ELR (cell line): ENCODE measurements at places on chromosomes 12 and 14.

DNA sequence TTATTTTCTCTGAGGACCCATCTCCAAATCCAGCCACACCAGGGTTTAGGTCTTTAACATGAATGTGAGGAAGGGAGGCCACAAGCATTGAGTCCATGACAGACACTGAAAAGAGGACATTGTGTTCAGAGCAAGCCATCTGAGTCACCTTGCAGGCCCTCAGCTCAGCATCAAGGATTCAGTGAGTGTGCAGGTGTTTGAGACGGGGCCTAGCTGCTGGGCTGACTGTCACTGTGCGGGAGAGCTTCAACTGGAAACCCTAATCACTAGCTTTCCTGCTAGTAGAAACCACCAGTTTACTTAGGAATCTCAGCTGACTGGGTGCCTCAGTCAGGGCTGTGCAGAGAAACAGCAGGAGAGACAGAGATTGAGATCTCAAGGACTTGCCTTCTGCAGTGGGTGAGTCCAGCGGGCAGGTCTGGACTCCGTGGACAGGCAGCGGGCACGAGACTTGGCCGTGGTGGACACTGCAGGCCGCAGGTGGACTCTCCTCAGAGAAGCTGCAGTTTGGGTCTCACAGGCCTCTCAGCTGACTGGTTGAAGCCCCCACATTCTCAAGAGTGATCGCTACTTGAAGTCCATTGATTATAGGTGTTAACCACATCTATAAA lies 86.1 kb upstream of the DYNC1H1 start:
- no peak for DNase-seq

DNA sequence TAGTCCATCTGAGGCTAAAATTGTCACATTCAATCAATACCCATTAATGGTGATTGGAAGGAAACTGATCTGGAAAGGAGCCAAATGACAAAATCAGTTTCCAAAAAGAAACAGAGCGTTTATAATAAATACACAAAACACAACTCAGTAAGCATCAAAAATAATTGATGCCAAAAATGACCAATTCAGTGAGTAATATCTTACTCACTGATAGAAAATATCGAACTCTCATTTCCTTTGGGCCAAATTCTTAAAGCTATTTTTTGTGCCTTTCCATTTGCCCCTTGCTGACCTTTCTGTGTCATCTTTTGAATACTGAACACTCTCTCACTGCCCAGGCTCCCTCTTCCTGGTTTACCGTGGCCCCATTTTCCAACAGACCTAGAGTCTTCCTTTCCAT lies 22.5 kb upstream of the ATP2B1 start:
- peak; percentile 87 for DNase-seq

GRCh38 chr12:95736631-95737030 lies 53.9 kb downstream of the NTN4 start:
- no peak for DNase-seq

DNA sequence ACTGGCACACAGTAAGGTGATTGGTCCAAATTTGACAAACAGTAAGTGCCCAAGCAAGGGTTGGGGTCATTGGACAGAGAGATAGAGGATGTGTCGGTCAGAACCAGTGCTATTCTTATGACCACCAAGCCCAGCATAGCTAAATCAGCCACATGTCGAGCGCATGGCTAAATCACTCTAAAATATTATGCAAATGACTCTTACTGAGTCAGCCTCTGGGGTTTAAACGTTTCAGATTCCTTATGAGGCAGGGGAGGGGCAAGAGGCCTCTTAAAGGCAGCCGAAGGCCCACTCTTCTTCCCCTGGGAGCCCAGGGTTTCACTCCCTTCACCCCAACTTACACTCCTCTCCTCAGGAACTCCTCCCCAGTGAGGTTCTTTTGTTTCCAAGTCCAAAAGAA lies 603 bp upstream of the ENDOU start:
- peak; percentile 90 for DNase-seq

DNA sequence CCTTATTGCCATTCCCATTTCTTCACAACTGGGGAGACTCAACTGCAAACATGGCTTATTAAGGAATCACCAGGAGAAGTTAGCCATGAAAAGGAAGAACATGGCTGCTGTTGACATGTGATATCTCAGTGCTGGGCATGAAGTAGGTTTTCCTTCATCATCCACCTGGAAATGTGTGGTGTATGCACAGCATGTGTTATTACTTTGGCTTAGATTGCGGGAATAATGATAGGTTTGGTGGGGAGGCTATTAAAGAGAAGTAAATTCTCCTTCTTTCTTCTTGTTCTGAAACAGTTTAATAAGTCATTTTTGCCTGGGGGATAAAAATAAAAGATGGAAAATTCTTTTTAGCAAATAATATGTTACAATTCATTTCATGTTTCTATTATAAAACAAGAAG lies 23.7 kb upstream of the CLEC14A start:
- no peak for DNase-seq

DNA sequence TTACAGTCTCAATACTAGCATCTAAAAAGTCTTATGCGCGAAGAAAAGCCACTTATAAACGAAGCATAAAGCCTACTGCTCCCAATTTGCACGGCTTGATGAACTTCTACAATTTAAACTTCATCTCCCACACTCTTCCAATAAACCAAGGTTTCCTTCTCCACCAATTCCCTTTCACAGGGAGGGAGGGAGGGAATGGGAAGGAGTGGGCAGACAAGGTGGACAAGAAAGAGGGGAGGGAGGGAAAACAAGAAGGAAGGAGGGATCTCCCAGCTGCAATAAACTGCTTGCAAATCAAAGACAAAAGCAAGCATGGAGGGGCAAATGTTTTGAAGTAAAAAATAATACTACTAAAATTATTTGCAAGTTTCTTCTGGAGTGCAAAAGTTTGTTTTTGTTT lies 64.5 kb downstream of the MED13L start:
- DNase-seq, result no peak

GRCh38 chr12:109497675-109498074 lies 20.2 kb downstream of the UBE3B start:
- peak; percentile 38 for DNase-seq

GRCh38 chr12:105343836-105344235 lies 13.3 kb downstream of the C12orf75 start:
- no peak for DNase-seq

GRCh38 chr14:77204459-77204771 lies 22.8 kb downstream of the TMEM63C start:
- no peak for DNase-seq

DNA sequence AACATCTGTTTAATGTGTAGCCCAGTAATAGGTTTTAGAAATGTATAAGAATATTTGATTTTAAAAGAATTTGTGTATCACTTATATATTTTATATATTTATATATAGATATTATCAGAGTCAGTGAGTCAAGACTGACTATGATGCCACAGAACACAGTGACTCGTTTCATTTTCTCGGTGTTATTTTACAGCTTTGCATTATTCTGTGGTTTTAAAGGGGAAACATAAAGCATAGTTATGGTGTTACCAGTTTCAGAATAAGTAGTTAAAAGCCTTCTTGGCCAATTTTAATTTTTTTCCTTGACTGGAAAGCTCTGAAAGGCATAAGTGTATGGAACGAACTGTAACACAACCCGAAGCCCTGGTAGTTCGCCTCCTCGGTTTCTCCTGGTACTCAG lies 91.0 kb downstream of the GRIP1 start:
- peak; percentile 49 for DNase-seq

DNA sequence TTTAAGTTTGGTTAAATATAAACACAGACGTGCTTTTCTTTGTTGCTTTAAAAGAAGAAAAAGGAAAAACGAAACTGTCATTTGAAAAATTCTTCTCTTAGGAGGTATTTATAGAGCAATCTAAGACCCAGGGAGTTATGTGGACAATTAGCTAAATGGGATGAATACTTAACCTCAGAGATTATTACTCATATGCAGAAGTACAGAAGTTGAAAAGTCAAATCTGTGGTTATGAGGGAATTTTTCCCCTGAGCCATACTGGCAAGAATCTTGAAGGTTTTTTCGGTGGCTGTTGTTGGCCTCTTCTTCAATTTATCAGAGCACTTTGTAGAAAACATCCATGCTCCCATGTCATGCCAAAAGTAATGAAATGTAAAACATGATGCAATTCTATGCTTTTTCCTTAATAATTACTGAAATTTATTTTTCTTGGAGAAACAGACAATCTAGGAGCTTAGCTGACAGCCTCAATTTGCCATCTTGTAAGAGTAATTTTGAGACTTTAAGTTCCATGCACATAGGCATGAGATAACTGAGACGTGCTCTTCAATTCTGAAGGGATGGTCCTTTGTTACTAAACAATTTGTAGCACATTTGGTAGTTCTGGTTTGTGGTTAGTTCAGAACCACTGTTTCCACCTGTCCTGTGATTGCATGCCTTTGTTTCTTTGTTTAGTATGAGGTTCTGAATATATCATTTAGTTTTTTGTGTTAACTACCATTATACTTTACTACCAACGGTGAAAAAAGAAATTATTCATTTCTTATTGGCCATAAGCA lies 126.6 kb downstream of the BCAT1 start:
- peak; percentile 78 for DNase-seq

DNA sequence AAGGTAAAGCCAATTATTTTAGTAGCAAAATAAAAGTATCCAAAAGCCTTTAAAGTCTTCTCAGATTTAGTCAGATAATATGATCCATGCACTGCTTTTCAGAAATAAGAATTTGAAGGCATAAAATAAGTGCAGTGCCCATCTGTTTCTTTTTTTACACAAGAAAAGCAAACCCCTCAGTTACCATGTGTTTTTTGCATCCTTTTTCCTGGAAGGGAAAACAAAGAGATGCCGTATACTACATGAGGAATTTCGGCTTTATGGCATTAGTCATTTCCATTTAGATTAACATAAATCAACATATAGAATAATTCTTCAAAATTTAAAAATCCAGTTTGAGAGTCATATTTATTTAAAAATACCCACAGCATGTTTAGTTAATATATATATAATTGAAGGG lies 70.0 kb upstream of the GNPNAT1 start:
- DNase-seq, result no peak

- no peak for DNase-seq
Observed at GRCh38 chr14:103246070-103246469, 88.0 kb upstream of the EIF5 start.

DNA sequence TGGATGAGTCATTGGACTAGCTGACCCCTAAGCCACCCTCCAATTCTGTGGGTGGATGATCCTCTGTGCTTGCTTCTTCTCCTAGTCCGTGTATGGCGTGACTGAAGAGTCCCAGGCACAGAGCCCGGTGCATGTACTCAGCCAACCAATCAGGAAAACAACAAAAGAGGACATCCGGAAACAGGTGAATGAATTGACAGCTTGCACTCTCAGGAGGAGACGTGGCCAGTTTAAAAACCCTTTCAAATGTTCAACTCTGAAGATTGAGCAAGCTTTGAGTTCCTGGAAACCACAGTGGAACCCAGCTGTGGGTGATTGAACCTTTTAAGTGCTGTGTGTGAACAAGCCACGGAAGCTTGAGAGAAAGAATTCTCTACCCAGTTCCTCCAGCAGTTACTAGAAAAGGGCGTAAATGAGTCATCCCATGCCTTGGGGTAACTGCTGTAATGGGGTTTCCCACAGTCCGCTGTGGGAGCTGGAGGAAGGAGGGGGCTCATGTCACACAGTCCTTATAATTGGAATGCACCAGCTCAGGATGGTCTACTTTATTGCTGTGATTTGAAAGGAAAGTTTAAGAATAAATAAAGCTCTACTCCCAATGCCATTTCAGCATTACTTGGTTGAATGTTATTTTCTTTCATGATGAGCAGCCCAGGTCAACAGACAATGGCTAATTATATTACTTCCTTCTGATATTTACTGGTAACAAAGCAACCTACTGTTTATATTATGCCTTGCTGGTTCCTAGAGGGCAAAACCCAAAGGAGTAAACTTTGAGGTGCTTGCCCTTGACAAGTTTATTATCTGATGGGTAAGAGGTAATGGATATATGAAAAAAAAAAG lies 417.0 kb downstream of the DPF3 start:
- DNase-seq, result peak; percentile 89
